NCI-H460 (cell line): ENCODE measurements at places on chromosomes 12 and 14.

DNA sequence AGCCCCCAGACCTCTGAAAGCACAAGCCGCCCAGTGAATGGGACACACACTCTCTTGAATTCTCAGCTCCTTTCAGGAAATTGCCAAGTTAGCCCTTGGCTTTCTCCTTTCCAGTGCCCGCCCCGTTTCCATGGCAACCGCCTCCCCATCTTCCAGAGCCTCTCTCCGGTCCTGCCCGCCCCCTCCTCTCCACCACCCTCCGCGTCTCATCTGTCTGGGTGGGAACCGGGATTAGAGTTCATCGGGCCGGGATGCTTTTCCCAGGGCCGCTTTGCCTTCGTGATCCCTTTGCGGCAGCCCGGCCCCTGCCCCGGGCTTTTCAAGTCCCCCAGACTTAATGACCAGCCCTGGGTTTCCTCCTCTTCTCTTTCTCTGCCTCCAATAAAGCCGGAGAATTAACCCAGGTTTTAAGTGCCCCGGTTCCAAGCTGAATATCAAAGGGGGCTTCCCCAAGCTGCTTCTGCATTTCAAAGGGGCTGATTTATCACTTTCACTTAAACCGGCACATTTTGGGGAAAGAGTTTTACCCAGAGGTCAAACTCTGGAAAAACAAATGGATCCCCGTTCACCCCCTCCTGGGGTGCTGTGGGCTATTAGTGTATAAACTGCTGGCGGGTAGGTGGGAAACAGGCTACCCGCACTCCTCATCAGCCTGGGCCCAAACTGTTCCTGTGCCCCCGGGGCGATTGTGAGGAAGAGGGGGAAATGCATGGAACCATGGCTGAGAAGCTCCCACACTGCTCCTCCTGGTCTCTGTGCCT, 101.7 kb downstream of the ZFP36L1 start:
- no peak for DNase-seq

DNA sequence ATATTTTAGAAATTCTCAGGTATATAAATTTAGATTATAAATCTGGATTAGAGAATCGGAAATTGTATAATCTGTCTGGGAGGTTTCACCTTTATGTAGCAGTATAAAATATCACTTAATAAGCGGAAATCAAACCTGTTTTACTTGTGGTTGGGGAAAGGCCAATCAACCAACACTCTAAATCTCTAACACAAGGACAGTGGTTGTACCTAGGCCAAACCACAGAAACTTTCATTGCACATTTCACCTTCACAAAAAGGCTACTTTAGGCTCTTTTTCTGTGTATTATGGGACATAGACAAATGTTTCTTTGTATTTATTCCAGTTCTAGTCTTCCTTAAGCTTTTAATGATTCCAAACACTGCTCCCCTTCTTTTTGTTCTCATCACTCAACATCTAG, 19.8 kb downstream of the ERH start:
- no peak for DNase-seq

DNA sequence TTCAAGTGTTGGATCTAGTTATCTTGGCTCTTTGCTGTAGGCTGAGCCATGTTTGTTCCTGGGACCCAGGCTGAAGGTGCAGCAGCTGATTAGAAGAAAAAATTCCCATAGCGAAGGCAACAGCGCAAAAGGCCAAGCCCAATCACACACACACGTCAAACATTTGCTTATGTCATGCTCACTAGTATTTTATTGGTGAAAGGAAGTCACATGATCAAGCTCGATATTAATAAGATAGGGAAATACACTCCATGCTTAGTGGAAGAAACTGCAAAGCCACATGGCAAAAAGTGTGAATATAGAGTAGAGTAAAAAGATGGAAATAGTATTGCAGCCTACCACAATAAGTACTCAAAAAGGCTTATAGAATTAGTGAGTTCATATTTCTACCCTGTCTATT, 373.5 kb upstream of the FAR2 start:
- DNase-seq: no peak

- DNase-seq: no peak
Measured at GRCh38 chr12:112843287-112843686, 51.7 kb downstream of the RPH3A start.

DNA sequence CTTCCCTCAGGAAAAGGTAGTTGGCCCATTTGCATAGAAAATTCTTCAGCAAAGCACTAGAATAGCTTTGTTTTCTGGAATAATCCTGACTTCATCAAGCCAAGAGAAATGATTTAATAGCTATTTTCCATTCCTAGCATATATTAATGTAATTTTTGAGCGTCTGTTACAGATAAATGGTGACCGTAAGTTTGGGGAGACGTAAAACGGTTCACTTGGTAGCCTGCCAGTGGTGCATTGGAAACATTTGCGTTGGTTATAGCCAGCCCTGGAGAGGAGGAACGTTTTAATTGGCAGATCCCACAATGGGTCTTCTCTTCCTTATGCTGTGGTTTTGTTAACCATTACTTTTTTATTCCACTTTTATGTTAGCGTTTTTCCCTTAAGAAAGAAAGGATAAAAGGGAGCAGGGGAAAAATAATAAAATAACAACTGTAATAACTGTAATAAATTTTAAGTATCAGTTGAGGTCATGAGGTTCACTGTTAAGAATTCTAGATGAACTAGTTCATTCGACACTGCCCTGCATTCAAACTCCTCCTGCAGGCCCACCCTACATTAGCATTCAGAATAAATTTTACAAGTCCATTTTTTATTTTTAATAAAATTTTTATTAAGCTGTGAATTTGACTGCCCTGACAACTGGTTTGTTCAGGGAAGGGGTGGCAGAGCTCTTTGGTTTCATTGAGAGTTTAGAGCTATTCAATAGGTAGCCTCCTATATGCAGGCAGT, 300.7 kb downstream of the ERC1 start:
- no peak for DNase-seq

DNA sequence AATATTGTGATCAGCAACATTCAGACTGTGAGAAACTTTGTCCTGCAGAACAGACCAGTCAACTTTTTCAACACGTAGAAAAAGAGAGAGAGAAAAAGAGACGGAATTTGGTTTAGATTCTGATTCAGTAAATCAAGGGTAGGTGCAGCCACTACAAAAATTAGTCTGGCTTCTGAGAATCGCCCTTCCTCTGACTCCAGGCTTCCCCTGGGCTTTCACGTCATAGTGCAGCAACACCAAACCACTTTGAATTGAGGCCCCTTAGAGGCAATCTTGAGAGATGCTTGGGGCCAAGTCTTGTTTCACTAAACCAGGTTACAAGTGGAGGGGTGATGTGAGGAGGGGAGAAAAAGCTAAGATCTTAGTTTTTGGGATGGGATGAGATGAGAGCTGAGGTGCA, 37.5 kb upstream of the PTGR2 start:
- DNase-seq: no peak

DNA sequence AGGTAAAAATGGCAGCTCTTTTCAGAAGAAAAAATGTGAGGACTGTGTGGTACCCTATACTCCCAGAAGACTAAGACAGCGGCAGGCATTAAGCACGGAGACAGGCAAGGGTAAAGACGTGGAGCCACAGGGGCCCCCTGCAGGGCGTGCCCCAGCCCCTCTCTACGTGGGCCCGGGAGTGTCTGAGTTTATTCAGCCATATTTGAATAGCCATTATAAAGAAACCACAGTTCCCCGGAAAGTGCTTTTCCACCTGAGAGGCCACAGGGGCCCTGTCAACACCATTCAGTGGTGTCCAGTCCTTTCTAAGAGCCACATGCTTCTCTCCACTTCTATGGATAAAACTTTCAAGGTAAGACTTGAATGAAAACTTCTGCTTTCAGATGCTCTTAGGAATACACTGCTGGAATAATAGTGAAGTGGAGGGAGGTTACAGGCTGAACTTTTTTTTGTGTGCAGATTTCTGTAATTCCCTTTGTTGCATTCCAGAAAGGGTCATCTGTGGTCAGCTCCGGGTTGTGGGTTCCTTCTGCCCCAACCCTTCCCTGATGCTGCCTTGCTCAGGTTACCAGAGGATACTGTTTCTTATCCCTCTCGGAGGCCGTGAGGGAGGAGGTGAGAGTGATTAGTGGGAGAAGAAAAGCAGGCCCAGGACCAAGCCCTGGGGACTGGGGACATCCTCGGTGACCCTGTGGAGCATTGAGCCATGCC, 58.4 kb downstream of the SLC25A47 start:
- DNase-seq: no peak
